GM12864 (cell line): ENCODE measurements at places on chromosomes 7 and 10.
A peak's percentile ranks its signal among the peaks of the same experiment; 100 is the strongest.

GRCh38 chr7:71682841-71683781 lies 551.2 kb downstream of the GALNT17 start:
- DNase-seq, result no peak

- DNase-seq, result no peak
Measured at GRCh38 chr10:58384544-58384998, 639 bp upstream of the TFAM start.

DNA sequence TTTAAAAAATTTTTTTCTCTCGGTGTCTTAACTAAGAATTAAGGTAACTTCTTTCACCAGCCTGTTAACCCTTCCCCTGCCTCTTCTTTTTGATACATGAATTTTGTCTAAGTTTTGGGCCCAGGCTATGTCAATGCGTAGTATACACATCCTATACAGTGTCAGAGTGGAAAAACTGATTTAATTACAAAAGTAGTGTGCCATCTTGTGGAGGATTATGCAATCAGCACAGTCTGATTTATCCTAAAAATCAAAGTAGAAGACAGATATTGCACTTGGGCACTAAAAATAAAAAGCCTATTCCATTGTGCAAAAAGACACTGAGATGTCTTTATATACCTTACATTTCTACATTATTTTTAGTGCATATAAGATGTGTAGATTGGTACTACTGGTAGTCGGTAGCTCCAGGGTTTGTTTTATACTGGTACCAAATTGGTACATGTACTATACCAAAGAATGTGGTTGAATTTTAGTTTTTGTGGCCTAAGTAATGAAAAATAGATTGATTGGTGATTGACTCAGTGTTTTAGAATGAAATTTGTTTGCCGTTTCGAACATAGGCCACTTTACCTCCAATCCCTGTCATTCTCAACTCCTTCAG lies 96.6 kb downstream of the MKLN1 start:
- DNase-seq, result peak; percentile 5

- no peak for DNase-seq
Measured at GRCh38 chr10:84375881-84376280, 47.5 kb downstream of the CCSER2 start.

DNA sequence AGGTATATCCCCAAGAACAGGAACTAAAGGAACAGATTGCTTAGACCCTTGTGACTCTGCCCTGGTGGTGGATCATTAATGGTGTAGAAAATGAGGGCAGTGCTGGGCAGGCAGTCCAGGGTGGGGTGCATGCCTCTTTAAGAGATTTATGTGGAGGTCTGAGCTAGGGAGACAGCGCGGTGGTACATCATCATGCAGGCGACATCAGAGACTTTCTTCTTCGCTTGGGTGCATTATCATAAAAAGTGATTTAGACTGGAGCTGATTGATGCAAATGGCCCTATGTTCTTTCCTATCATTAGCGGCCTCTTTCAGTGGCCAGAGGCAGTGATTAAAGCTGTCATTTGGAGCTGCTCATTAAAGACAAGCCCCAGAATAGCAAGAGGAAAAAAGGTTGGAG lies 519.1 kb upstream of the GALNT17 start:
- no peak for DNase-seq

DNA sequence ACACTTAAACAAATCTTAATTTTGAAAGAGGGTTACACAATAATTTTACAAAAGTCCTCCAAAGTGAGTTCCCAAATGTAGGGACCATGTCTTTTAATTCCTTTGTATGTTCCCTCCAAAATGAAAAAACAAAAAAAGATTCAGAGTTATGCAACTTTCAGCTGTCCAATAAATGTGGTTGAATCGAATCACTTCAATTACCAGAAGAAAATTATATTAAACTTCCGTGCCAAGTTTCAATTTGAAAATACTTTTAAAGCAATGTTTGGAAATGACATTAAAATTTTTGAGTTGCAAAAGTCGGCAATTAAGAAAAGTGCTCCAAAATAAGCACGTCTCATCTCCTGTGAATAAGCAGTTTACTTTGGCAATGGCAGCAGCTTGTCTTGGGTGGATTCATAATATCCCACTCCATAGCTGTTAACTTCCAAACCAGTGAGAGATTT lies 60.3 kb upstream of the C1GALT1 start:
- DNase-seq, result no peak

DNA sequence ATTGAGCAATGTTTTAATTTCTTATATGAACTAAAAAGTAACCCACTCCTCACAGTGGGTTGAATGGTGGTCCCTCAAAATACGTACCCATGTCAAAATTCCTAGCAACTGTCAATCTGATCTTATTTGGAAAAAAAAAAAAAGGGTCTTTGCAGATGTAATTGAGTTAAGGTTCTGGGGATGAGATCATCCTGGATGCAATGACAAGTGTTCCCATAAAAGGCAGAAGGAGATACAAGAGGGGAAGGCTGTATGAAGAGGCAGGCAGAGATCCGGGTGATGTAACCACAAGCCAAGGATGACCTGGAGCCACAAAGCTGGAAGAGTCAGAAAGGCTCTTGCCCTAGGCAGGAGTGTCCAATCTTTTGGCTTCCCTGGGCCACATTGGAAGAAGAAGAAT lies 516.3 kb upstream of the MKI67 start:
- DNase-seq, result no peak

- DNase-seq, result no peak
Measured at GRCh38 chr10:89588671-89589070, 53.3 kb upstream of the SLC16A12 start.

DNA sequence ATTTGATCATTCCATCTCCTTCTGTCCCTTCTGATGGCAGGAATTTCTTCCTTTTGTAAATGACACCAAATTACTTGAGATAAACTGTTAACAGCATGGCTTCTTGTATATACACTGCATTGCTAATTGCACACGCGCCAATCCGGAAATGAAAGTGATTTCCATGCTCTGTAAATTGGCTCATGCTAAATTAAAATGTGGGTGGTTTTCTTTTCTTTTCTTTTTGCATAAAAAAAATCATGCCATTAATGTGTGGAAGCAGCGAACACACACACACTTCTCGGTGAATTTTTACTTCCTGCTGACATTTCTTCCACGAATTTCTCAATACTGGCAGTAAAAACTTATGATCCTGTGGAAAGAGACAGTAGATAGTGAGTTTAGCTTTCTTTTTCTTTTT lies 123.1 kb upstream of the CCDC6 start:
- DNase-seq, result no peak

DNA sequence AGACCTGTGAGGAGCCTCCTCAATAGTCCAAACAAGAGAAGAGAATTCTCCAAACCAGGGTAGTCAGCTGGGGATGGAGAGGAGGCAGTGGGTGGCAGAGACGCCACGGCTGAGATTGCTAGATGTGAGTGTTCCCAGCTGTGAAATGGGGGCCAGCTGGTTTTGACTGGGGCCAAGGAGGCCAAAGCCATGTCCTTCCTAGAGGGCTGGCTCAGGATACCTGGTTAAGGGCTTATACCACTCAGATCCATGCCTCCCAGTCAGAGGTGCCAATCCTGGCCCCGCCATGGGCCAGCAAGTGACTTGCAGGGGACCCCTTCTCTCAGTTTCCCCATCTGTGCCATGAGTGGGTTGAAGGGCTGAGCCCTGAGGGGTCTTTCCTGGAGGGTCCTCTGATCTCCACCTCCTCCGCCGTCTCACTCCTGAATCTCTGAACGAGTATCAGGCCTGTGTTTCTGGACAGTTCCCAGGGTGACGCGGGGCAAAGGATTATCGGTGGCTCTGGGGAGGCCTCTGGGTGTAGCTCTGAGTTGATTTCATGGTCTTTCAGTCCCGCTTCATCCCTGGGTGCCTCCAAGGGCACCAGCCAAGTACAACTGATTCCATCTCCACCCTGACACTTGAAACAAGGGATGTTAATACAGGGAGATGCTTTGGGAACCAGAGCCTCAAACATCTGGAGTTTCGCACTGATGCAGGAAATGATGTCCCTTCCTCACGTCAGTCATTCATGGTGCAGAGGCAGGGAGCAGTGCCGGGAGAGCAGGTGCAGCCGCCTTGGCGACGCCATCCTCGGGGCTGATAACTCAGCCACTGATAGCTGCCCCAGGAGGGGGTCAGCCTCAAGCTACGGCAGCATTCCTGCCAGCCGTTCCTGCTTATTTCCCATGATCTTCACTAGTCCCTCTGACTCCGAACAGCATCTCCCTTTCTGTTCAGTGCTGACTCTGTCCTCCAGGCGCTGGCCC lies 126.7 kb downstream of the RGS10 start:
- DNase-seq, result no peak

DNA sequence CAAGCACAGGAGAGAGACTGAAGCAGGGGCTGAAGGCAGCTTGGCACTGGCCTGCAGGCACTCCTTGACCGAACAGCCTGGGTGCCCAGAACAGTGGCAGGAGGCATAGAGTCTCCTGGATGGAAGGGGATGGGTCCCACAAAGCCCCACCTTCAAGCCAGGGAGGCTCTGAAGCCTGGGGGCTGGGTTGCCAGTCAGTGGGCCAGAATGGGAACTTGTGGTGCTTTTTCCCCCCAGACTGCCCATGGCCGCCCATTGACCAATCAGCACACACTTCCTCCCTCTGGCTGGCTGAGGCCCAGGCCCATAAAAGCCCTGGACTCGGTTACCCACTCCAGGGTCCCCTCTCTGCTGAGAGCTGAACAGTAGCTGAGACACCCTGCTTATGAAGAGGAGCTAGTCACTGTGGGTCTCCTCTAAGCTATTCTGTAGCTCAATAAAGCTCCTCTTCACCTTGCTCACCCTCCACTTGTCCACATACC lies 109.6 kb downstream of the ELAPOR2 start:
- no peak for DNase-seq

- no peak for DNase-seq
Measured at GRCh38 chr10:100733329-100733728, 12.1 kb upstream of the PAX2 start.

DNA sequence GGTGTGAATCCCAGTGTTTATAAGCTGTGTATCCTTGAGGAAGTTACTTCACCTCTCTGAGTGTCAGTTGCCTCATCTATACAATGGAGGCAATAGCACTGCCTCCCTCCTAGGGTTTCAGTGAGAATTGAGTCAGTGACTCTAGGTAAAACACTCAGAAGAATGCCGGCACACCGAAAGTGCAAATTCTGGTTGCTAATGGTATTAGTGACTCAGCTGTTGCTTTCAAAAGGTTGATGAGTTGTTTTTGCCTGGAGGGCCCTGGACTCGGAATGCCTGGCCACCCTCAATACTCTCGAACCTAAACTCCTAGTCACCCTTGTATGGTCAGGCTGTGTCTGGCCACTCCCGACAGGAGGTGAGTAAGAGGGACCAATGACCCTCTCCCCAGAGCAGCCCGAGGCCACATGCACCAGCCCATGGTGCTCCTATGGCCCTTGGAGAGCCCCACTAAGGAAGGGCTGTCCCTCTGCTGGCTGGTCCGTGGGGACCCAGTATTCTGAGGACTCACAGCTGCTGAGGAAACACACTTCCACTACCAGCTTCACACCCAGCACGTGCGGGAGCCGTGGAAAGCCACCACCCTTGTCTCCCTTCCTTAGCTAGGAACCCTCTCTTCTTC lies 60.2 kb downstream of the CALML3 start:
- DNase-seq, result peak; percentile 79

GRCh38 chr7:136403591-136403990 lies 426.4 kb upstream of the MTPN start:
- no peak for DNase-seq

GRCh38 chr7:77940647-77941046 lies 142.1 kb downstream of the PHTF2 start:
- no peak for DNase-seq

- no peak for DNase-seq
Measured at GRCh38 chr10:6771331-6771730, 191.3 kb upstream of the PRKCQ start.
